ENCODE measurements at places on chromosomes 3 and 15.
A peak's percentile ranks its signal among the peaks of the same experiment; 100 is the strongest.

DNA sequence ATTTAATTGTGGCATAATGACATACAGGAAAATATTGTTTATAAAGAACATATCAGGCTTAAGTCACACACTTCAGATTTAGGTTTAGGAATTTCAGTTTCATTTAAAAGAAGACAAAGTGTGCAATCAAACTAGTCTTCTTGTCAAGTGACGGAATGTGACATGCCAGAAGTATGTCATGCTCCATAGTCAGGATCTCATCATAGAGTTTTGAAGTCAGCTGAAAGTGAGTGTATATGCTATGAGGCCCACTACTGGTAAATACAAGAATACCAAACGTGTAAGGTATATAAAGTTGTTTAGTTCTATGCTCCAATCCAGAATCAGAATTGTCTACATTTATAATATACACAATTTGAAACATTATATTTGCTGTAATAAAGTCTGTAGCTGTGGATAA lies 988.4 kb downstream of the TBL1XR1 start:
- no peak for DNase-seq

DNA sequence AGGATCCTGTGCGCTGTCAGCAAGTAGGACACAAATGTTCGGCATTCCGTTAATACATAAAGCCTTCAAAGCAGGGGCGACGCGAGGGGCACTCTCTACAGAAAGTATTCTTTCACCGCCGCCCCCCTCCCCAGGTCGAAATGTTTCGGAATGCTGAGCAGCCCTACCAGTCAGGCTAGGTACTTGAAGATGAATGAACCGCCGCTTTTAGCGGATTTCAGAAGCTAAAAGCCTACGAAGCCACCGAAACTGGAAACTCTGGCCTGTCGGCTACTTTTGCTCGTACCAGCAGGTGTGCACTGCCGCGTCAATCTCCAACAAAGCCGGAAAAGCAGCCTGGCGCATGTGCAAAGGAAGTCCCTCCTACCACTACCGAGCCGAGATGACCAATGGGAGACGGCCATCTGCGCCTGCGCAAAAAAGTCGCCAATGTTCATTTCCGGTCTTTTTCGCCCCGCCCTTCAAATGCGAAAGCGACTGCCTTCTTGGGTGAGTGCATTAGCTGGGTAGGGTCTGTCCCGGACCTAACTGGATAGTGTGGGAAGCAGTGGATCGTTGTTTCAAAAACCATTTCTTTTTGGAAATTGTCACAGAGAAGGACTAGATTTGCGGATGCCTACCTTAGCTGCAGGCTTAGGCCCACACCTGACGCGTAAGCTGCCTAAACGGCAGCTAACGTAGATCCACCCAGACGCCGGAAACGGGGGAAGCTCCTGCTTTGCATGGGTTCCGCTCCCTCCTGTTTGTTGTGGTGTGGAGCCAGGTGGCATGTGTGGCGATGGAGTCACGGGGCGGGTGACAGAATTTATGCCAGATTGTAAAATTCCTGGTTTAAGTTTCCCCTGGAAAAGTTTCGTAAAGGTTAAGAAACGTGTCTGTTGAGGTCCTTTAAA lies at the start of gene WDR5B:
WDR5B (minus strand) TSS at position 301 of the 893 bp plus-strand sequence. CDS start 534 bp downstream, outside the sequence.
- DNase-seq = peak; percentile 94

DNA sequence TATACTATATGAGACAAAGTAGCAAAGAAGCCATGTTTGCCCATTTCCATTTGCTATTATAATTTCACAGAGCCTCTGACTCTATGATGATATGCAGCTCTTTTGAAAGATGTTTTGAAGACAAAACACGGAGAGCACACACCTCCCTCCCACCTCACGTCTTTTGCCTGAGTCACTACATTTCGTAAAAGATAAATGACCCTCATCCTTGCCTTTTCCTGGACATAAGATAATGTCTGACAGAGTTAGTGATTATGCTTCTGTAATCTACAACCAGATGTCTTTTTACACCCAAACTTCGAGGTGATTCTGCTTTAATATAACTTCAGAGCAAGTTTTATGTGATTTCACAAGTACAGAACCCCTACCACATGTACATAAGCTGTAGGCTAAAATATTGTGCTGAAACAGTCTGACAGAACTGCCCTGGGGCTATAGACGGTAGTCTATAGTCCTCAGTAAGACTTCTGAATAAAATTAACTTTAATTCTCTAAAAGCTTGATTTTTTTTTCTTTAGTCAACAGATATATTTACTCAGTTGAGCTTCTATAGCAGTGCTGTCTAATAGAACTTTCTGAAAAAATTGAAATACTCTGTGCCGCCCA lies 99.9 kb downstream of the CD200R1L start:
- no peak for DNase-seq

GRCh38 chr3:154018100-154018696 lies 103.0 kb upstream of the ARHGEF26 start:
- DNase-seq = peak; percentile 9

DNA sequence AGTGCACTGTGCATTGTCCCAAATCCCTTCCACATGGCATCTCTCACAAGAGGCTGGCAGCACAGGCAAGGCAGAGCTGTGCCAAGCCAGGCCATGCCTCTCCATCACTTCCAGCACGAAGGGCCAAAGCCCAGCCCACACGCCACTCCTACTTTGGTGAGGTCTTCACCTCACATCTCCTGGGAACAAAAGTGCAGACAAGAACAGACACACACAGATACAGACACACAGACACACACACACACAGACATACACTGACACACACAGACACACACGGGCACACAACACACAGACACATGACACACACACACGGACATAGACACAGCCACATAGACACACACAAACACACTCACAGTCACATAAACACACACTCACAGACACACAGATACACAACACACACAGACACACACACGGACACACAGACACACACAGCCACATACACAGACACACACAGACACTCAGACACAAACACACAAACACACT lies 233.3 kb downstream of the UACA start:
- DNase-seq = no peak

GRCh38 chr3:178560759-178561158 lies 24.5 kb downstream of the KCNMB2 start:
- no peak for DNase-seq

All from activated T-cell treated with anti-CD3 and anti-CD28 coated beads for 48 hours (primary cell).